ENCODE measurements at places on chromosomes 11 and 22.

DNA sequence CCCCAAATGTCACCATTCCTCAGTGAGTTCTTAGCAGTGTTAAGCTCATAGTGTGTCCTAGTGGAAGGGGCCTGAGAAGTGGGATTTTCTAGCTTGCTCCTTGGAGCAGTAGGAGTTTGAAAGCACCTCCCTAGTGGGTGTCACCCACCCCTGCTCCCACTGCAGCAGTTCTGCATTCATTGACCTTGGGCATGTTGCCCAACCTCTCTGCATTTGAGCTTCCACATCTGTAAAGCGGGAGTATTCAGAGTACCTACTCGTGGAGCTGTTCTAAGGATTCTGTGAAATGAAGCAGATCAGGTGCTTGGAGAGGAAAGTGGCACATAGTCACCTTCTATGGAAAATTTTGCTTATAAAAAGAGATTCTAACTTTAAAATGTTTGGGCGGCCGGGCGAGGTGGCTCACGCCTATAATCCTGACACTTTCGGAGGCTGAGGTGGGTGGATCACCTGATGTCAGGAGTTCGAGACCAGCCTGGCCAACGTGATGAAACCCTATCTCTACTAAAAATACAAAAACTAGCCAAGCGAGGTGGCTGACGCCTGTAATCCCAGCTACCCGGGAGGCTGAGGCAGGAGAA, 16.9 kb downstream of the LMO2 start:
- DNase-seq = no peak

GRCh38 chr22:32842486-32842885, 41.0 kb downstream of the TIMP3 start:
- no peak for DNase-seq

DNA sequence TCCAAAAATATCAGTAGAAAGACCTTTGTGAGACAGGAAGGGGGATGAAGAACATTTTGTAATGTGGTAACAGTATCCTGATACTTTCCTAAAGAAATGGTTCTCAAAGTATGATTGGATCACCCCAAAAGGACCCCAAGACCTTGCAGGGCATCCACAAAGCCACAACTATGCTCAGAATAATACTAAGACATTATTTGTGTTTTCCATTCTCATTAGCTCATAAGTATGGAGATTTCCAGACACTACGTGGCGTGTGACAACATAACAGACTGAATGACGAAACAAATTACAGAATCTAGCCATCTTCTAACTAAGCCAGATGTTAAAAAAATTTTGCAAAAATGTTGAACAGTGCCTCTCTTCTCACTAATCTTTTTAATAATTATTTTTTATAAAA, 24.9 kb downstream of the CHEK2 start:
- DNase-seq = no peak

DNA sequence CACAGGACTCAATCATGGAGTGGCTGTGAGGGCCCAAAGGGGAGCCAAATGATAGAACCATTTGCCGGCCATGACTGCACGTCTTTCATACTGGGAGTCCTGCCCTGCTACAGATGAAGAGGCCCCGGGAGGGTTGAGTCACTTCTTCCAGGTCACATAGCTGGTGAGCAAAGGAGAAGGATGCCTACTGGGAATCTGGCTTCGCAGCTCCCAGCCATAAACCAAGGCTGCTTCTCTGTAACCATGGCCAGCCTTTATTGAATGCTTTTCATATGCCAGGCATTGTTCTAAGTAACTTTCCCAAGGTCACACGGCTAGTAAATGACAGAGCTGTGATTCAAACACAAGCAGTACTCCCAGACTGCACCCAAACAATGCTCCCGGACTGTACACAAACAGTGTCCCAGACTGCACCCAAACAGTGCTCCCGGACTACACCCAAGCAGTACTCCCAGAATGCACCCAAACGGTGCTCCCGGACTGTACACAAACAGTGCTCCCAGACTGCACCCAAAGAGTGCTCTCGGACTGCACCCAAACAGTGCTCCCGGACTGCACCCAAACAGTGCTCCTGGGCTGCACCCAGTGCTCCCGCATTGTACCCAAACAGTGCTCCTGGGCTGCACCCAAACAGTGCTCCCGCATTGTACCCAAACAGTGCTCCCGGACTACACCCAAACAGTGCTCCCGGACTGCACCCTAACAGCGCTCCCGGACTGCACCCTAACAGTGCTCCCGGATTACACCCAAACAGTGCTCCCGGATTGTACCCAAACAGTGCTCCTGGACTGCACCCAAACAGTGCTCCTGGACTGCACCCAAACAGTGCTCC, 89.8 kb downstream of the FBXO7 start:
- DNase-seq = no peak

DNA sequence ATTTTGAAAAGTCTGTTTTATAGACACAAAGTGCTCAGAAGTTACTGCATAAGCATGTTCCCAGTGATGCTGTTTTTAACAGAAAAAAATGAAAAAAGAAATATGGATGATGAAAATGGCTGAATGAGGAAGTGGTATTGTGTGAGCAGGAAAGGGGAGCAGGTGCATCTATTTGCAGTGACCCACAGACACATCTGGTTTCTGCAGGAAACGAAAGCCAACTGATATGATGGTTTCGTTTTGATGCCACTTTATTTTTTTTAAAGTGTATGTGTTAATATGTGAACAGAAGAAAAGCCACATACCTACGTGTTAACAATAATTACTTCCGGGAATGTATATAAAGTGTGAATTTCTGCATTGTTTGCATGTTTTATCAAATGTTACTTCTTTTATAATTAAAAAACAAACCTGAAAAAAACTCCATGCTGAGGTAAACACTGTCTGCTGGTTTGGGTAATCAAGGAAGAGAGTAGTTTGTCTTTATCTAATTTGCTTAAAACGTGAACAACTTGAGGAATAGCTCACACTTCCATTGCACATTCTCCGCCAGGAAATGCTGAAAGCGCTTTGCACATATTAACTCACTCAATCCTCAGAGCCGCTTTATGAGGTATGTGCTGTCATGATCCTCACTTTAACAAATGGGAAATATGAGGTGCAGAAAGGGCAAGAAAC, 1335.9 kb downstream of the TBC1D22A start:
- no peak for DNase-seq

DNA sequence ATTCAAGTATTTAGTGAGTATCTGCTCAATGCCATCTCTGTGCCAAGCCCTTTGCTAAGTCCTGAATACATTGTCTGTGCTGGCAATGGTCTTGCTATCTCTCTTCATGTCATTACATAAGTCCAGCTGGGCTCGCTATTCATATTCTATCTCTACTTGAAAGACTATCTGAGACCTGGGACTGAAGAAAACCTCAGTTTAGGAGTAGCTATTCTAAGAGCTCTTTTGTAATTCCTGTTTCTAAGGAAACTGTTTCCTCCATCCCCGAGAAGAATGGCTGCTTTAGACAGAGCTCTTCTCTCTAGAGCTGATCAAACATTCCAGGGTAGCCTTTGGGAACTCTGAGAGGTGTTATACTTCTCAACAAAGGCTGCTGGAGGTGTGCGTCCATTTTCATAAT, 33.0 kb downstream of the SLC17A6 start:
- DNase-seq = no peak
